Epithelial cell of proximal tubule (primary cell): ENCODE measurements at places on chromosomes 6 and 20. TPM values are rescaled to one million over a fixed set of nuclear protein-coding genes. Genes with fewer than 3 reads are reported as not detected.

CRISP3 gene
- not detected in 2 replicates for total RNA-seq

CDC5L gene
- 25.4 and 25.9 TPM in 2 replicates for total RNA-seq

TEAD3 gene
- 15.3 and 19.1 TPM in 2 replicates for total RNA-seq

HLA-DMB gene
- 3.5 and 4.2 TPM in 2 replicates for total RNA-seq

MCUR1 gene
- 16.3 and 23.4 TPM in 2 replicates for total RNA-seq

RREB1 gene
- 12.2 and 15.9 TPM in 2 replicates for total RNA-seq

FOXQ1 gene
- 2.0 and 2.1 TPM in 2 replicates for total RNA-seq

HUS1B gene
- 0.22 TPM in 1 of 2 replicates, not detected in the other for total RNA-seq

CLVS2 gene
- not detected in 2 replicates for total RNA-seq

ISM1 gene
- 0.06 and 2.3 TPM in 2 replicates for total RNA-seq

MYBL2 gene
- 77.0 and 183 TPM in 2 replicates for total RNA-seq

HIVEP2 gene
- total RNA-seq: 8.9 and 12.3 TPM in 2 replicates

RPS6KA2 gene
- 16.1 and 20.8 TPM in 2 replicates for total RNA-seq

PBOV1 gene
- total RNA-seq: not detected in 2 replicates

ANKRD66 gene
- not detected in 2 replicates for total RNA-seq

FRS3 gene
- total RNA-seq: 2.0 and 6.1 TPM in 2 replicates

ADAM33 gene
- not detected in 2 replicates for total RNA-seq

C20orf202 gene
- not detected in 2 replicates for total RNA-seq

RAB44 gene
- under 0.01 TPM in 1 of 2 replicates, not detected in the other for total RNA-seq

KIAA1755 gene
- total RNA-seq: 0.06 and 0.29 TPM in 2 replicates

TP53TG5 gene
- not detected in 2 replicates for total RNA-seq

TRIM38 gene
- total RNA-seq: 3.0 and 4.2 TPM in 2 replicates

IBTK gene
- 24.7 and 28.4 TPM in 2 replicates for total RNA-seq

HAO1 gene
- not detected in 2 replicates for total RNA-seq

CRYBG1 gene
- total RNA-seq: 6.5 and 10.3 TPM in 2 replicates

MUCL3 gene
- total RNA-seq: under 0.01 and 0.07 TPM in 2 replicates

RBM39 gene
- 117 and 148 TPM in 2 replicates for total RNA-seq

WFDC12 gene
- total RNA-seq: not detected in 2 replicates

CST2 gene
- total RNA-seq: not detected in 2 replicates

ID4 gene
- total RNA-seq: 7.0 and 17.8 TPM in 2 replicates

CAP2 gene
- 5.5 and 12.7 TPM in 2 replicates for total RNA-seq

TUBE1 gene
- 4.3 and 13.7 TPM in 2 replicates for total RNA-seq

ETV7 gene
- 0.87 and 3.2 TPM in 2 replicates for total RNA-seq

CEBPB gene
- 24.9 and 27.1 TPM in 2 replicates for total RNA-seq

C6orf163 gene
- total RNA-seq: 0.58 TPM in 1 of 2 replicates, not detected in the other
